ENCODE measurements at places on chromosomes 11 and 22. TPM values are rescaled to one million over a fixed set of nuclear protein-coding genes. Genes with fewer than 3 reads are reported as not detected.

PDGFB gene
- 2.8 TPM for total RNA-seq

MCAT gene
- 28.6 TPM for total RNA-seq

CCDC157 gene
- 2.4 TPM for total RNA-seq

OSBP2 gene
- 11.1 TPM for total RNA-seq

ZC3H12C gene
- 3.8 TPM for total RNA-seq

USH1C gene
- total RNA-seq = 1.5 TPM

LRP4 gene
- total RNA-seq = 7.1 TPM

NLRX1 gene
- 10.4 TPM for total RNA-seq

LIF gene
- 37.6 TPM for total RNA-seq

TRABD gene
- total RNA-seq = 21.0 TPM

Measured in A549 treated with RU486 at 1 μM for 4 hours (cell line).